GM23338 (cell line): ENCODE measurements at places on chromosomes 1 and 21. TPM values are rescaled to one million over a fixed set of nuclear protein-coding genes. Genes with fewer than 3 reads are reported as not detected.

- no peaks in the 10 kb centered on the region for H3K4me1 ChIP-seq
- no peak overlapping the region for H3K27ac ChIP-seq
- H3K27me3 ChIP-seq = no peaks in the 10 kb centered on the region
- H3K36me3 ChIP-seq = no peaks in the 10 kb centered on the region
- no peak for DNase-seq
Measured at GRCh38 chr1:58104960-58105359, 441.6 kb downstream of the OMA1 start.

DNA sequence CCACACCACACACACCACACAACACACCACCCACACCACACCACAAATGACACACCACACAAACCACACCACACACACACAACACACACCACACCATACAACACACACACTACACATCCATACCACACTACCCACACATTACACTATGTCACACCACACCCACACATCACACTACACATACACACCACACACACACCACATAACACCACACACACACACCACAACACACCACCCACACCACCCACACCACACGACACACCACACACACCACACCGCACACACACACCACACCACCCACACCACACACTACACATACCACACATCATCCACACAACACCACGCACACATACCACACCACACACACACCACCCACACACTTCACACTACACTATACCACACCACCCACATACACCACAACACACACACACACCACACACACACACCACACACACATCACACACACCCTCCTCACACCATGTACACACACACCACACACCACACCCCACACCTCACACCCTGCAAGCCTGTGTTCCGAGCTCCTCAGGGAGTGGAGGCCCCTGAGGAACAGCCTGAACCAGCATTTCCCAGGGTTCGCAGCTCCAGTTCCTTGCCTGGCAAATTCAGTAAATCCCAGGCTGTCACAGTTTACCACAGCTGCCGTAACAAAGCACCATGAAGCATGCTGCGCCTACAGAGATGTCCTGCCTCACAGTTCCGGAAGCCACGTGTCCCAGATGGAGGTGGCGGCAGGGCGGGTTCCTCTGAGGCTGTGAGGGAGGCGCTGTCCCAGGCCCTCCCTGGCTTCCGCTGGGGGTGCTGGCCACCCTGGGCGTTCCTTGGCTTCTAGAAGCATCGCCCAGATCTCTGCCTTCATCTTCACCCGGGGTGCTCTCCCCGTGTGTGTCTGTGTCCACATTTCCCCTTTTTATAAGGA is 69.8 kb upstream of the ATP5PO start:
- no peaks in the 10 kb centered on the region for H3K27me3 ChIP-seq
- H3K36me3 ChIP-seq = no peaks in the 10 kb centered on the region
- DNase-seq = no peak
- peaks cover 6% of the 10 kb centered on the region for H3K4me1 ChIP-seq
- no peak overlapping the region for H3K4me3 ChIP-seq
- H3K27ac ChIP-seq = no peak overlapping the region

- no peaks in the 10 kb centered on the region for H3K36me3 ChIP-seq
- DNase-seq = peak; percentile 48
- H3K4me1 ChIP-seq = peaks cover 8% of the 10 kb centered on the region; the same call in 1 of the 2 replicates
- no peak overlapping the region for H3K4me3 ChIP-seq
Measured at GRCh38 chr1:8202182-8202905, 115.6 kb upstream of the SLC45A1 start.

Gene KRTAP21-1
- polyA plus RNA-seq = not detected in 2 replicates

Gene OR6N2
- not detected in 2 replicates for polyA plus RNA-seq
